Midbrain (tissue), 1 donor: ENCODE measurements at places on chromosomes 11 and 22.

GRCh38 chr11:74307434-74307833 is 4.0 kb downstream of the P4HA3 start:
- no peak for DNase-seq

GRCh38 chr11:58787903-58788302 is 56.2 kb upstream of the GLYAT start:
- no peak for DNase-seq

DNA sequence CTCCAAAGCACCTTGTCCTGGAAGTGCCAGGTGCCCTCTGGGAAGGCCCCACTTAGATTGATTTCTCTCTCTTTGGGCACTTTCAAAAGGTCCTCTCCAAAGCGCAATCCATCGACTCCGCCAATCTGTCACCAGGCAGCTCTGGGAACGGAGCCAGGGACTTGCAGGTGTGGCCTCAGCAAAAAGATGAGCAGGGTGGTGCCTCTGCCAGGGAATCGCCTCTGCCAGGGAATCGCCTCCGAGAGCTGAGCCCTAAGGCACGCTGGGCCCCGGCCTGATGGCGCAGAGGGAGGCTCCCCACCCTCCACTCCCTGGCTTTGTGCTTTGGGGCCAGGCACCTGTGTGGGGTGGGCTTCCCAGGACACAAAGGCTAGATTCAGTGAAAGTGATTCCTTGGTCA is 1391.3 kb downstream of the TBC1D22A start:
- no peak for DNase-seq

- DNase-seq: peak; percentile 75
Measured at GRCh38 chr11:100855466-100856067, 168.5 kb downstream of the ARHGAP42 start.

- DNase-seq: no peak
Measured at GRCh38 chr11:35810045-35810645, 133.7 kb upstream of the LDLRAD3 start.

GRCh38 chr11:45803971-45804760 is 783 bp upstream of the SLC35C1 start:
- peak; percentile 52 for DNase-seq

GRCh38 chr11:35436581-35437250 is 17.4 kb upstream of the SLC1A2 start:
- no peak for DNase-seq

- no peak for DNase-seq
Measured at GRCh38 chr11:71456294-71456693, 3.3 kb downstream of the NADSYN1 start.

- DNase-seq: no peak
Measured at GRCh38 chr11:79242616-79243015, 198.2 kb downstream of the TENM4 start.

DNA sequence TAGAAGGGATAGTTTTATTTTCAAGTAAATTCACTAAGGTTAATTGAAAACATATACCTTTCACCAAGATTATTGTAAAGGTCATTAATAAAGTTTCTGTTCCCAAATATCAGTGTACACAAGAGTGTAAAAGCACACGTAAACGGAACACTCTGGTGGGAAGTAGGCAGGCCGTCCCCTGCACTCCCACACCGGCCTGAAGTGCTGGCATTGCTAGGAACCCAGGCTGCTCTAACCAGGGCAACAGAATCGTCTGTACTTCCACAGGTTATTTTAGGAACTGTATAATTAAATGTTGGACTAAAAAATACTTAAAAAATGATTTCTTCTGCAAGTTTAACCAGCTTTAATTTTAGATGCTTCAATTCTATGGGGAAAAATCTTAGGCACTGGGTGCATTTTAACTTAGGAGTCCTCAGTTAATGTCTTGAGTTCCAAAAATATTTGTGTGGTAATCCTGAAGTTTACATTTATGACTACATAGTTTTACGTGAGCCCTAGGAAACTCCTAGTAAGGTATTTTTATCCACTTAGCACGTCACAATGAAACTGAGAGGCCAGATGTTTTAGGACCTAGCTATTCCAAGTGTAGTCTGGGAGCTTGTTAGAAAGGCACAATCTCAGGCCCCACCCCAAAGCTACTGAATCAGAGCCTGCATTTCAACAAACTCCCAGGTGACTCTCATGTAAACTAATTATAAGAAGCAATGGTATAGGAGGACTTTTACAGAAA is 31.2 kb downstream of the KMT5B start:
- no peak for DNase-seq

DNA sequence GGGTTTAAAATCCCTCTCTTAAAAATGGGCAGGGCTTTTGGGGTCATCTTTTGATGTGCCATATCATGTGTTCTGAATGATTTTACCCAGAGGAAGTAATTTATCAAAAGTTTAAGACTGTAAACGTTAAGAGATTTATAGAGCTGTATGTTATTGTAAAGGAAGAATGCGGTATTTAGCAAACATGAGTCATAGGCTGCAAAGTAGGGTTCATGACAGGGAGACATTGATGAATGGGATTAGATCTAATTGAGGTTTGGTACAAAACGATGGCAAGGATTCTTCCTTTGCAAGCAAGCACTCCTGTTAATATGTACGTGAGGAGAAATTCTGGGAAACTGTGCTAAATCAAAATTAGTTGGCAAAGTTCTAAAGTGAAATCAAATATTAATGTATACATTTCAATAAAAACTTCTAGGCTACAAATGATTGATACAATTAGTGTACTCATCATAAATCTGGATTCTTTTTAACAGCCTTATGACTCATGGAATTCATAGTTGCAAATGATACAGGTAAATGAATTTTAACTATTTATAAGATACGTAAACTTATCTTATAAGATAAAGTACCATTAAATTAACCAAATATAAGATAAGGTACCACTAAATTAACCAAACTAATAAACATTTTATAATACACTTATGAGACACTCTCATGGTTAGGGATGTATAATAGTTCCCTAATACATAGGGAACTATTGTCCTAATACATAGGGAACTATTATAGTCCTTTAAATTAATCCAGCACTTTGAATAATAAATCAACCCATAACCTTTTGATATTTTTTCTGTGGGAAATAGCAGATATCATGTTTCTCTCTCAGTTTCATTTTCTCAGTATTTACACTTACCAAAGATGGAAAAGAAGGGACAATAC is 58.4 kb downstream of the KIF18A start:
- DNase-seq: no peak

- peak; percentile 76 for DNase-seq
Measured at GRCh38 chr22:29625090-29625825, 21.8 kb downstream of the NF2 start.

- DNase-seq: no peak
Measured at GRCh38 chr11:26344647-26345046, 12.7 kb downstream of the ANO3 start.

DNA sequence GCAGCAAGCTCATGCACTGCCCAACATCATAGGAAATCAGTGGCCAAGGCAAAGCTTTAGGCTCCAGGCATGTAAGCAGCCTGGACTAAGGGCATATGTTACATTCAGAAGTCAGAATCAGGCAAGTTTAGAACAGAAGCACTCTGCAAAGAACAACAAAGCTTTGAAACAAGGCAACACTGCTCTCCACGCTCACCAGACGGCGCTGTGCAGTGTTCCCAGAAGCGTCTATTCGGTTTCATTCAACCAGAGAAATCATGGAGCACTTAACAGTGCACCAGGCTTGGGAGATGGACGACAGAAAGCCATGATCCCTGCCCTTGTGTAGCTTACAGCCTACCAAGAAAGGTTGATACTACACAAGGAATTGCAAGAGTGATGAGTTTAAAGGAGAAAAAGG is 555.8 kb downstream of the BUD13 start:
- peak; percentile 58 for DNase-seq

DNA sequence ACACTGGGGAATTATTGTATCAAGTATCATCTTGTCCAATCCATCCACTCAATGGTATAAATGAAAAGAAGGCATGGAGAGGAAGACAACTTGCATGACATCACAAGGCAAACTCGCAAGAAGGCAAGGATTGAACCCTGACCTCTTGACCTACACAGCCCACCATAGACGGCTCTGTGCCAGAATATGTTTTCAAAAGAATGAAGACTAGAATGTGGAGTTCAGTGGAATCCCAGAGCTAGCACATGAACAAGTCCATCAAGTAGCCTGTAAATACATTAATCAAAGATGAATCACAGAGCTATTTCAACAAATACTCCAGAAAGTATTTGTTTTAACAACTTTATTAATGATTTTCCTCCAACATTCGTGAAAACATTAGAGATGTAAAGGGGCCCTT is 189.7 kb downstream of the GUCY1A2 start:
- no peak for DNase-seq

DNA sequence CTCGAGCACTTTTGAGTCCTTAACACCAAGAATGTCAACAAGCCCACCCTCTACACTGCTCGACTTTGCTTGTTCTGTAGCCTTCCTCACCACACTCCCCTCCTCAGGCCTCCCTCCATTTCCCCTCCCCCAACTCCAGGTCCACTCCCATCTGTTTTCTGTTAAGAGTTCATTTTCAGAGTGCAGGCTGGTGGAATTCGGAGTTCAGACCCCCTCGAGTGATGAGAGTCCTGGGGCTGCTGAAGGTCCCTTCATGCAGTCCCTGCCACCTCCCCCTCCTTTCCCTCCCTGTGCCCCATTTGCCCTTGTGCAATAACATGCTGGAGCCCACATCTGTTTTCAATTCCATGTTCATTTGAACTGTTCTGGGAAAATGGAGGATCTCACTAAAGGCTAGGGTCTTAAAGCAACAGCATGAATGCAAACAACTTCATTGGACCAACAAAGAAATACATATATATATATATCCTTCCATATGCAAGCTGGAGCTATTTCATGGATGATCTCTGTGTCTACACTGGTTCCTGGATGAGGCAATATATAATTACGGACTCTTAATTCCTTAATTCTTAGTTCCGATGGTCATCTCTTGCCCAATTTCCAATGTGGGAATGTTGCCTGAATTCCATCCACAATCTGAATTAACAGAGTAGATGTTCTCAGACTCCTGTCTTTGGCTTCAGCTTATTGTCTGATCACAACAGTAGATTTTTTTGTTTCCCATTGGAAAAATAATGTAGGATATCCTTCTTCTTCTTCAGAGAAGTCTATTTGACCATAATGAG is 340.4 kb downstream of the ETS1 start:
- DNase-seq: no peak

GRCh38 chr11:57781529-57781943 is 19.9 kb downstream of the CTNND1 start:
- DNase-seq: no peak

- no peak for DNase-seq
Measured at GRCh38 chr22:17086788-17087497, 2.1 kb downstream of the IL17RA start.

DNA sequence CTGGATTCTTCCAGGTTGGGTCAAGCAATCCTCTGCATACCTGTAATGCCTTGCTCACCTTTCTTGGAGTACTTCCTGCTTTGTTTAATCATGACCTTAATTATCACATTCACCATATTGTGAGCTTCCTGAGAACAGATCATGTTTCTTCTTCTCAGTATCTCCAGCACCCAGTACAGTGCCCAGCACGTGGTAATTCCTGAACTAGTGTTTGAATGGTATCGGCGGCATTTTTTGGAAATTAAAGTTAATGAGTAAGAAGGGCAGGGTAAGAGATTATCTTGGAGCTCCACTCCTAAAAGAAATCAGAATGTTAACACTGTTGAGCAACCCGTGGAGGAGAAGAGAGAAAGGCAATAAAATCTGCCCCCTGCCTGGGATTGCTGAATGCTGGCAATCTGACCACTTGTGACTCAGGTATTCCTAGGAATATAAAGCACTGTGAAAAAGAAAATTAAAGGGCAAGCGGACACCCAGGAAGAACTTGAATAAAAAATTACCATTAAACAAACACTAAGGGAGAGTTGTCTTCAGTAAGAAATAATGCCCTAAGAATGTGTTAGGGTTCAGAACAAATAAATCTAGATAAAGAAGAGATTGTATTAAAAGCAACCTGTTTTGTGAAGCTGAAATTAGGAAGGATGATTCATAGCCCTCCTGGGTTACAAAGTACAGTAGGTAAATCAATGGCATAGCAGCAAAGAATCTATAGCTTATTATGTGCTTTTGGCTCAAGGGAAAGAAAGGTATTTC is 92.9 kb downstream of the PDHX start:
- no peak for DNase-seq

GRCh38 chr11:120336641-120337354 is 585 bp downstream of the ARHGEF12 start:
- peak; percentile 64 for DNase-seq

GRCh38 chr11:73359930-73360742 is 16.1 kb upstream of the RELT start:
- DNase-seq: no peak

DNA sequence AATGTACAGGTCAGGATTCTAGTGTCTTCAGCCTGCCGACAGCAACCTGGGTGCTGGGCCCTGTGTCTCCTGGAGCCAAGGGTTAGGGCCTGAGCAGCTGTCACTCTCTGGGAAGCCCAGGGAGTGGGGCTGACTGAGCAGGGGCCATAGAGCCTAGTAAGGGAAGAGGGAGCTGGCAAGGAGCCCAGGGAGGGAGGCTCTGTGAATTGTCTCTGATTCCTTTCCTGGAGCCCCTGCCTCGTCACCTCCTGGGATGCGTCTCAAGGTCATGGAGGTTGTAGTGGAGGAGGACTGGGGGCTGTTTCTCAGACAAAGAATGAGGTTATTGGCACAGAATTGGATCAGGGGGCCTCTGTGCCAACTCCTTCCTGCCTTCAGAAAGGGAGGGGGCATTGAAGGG is 11.8 kb downstream of the SOX10 start:
- no peak for DNase-seq

DNA sequence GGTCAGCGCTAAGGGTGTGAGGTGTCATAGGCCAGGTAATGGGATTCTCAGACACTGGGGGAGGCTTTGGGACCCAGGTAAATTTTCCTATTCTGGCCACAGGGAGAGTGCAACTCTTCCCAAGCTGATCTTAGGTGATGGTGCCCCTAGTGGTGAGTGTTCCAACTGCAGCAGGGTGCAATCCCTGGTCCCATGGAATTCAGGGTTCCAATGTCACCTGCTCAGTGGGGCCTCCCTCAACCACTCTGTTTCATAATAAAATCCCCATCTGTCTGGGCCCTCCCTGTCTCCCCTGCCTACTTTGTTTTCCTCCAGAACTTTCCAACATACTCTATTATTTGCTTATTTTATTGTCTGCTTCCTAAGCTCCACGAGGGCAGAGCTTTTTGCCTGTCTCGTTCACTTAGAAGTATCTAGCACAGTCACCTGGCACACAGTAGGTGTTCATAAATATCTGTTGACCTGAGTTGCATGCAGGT is 2.9 kb upstream of the SGSM1 start:
- DNase-seq: peak; percentile 50
